HCT116 (cell line): ENCODE measurements at places on chromosomes 1 and 21. TPM values are rescaled to one million over a fixed set of nuclear protein-coding genes. Genes with fewer than 3 reads are reported as not detected.

The RAB3B gene
- total RNA-seq = 15.1 TPM

The GPR89A gene
- 19.5 TPM for total RNA-seq

DNA sequence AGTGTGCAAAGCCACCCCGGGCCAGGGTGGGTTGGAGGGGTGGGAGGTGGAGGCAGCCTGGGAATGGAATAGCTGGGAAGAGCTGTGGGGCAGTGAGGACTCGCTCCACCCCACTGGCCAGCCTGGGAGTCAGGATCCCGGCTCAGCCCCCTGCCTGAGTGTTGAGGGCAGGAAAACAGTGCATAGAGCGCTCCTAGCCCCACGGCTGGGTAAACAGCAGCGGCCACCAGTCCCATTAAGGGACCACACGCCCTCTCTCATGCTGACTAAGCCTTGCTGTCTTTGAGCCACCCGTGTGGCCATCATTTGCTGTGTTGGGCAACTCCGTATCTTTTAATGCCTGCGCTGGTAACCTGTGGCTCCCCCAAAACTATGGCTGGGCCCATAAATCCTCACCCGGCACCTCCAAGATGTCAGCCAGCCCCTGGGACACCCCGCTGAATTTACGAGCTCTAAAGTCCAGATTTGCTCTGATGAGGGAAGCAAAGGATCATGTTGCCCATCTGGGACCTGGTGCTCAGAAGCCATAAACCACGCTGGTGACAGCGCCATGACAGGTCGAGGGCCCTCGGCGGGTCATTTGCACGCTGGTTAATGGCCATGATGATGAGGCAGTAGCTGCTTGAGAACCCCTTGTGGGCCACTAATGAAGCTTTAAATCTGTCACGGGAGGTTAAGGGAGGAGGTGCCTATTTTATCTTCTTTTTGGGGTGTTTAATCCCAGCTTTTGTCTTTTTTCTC is 34.9 kb downstream of the SYF2 start:
- no peak for DNase-seq
- H3K27ac ChIP-seq = no peak overlapping the region

GRCh38 chr1:59062743-59063142 is 234.2 kb upstream of the FGGY start:
- H3K4me1 ChIP-seq = peaks cover 7% of the 10 kb centered on the region
- no peak for DNase-seq
- H3K4me3 ChIP-seq = no peak overlapping the region
- H3K27ac ChIP-seq = no peak overlapping the region
- no peaks in the 10 kb centered on the region for H3K36me3 ChIP-seq

DNA sequence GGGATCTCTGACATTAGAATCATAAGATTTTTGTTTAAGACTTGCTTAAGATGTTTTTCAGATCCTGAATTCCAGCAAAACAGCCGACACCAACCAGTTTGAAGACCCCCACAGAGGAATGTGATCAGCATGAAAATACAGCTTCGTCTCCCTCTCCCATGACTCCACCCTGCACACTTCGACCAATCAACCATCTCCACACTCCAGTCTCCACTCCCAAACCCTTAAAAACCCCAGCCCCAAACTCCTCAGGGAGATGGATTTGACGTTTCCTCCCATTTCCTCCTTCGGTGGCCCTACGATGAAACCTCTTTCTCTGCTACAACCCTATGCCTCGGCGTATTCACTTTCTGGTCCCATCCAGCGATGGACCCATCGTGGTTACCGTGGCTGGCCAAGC is 30.1 kb upstream of the KIF26B start:
- no peak for DNase-seq
- no peaks in the 10 kb centered on the region for H3K27me3 ChIP-seq
- no peaks in the 10 kb centered on the region for H3K4me1 ChIP-seq
- H3K36me3 ChIP-seq = no peaks in the 10 kb centered on the region
- no peak overlapping the region for H3K4me3 ChIP-seq

DNA sequence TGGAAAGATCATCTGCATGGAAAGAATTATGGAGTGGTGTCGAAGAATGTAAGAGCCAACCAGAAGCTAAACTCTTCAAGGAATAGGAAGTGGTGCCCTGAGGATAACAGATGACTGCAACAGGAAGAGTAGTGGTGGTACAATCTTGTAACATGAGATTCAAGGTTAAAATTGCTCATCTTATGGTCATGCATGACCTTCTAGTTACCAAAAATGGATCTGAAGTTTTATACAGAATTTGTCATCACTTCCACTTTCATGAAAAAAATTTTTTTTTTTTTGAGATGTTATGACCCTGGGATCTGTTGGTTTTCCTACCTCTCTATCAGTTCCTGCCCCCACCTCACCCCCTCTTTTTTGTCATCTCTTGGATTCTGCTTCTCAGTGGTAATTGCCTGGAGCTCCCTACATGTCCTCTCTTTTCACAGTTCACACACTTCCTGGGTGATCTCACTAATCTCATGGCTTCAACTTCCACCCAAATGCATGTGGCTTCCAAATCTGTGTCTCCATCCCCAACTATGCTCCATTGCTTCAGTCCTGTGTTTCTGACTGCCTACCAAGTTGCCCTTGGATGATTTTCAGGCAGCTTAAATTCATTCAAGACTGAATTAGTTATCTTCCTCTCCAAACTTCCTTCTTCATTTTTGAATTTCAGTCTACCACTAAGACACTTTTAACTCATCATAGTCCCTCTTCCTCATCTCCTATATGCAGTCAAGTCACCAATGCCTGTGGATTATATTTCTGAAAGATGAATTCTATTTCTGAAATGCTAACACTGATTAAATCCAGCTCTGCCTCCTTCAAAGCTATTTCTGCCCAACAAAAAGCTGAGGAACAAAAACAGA is 48.4 kb downstream of the SLAMF6 start:
- H3K36me3 ChIP-seq = no peaks in the 10 kb centered on the region
- H3K27me3 ChIP-seq = no peaks in the 10 kb centered on the region; the same call in 1 of the 2 replicates
- DNase-seq = no peak
- H3K4me1 ChIP-seq = no peaks in the 10 kb centered on the region
- no peak overlapping the region for H3K4me3 ChIP-seq

The FMO3 gene
- 0.12 TPM for total RNA-seq

The DENND1B gene
- total RNA-seq = 9.6 TPM

GRCh38 chr1:172142324-172142723 is 278.2 kb upstream of the C1orf105 start:
- H3K36me3 ChIP-seq = no peaks in the 10 kb centered on the region
- no peaks in the 10 kb centered on the region for H3K27me3 ChIP-seq
- H3K4me1 ChIP-seq = no peaks in the 10 kb centered on the region
- H3K4me3 ChIP-seq = no peak overlapping the region
- no peak for DNase-seq

DNA sequence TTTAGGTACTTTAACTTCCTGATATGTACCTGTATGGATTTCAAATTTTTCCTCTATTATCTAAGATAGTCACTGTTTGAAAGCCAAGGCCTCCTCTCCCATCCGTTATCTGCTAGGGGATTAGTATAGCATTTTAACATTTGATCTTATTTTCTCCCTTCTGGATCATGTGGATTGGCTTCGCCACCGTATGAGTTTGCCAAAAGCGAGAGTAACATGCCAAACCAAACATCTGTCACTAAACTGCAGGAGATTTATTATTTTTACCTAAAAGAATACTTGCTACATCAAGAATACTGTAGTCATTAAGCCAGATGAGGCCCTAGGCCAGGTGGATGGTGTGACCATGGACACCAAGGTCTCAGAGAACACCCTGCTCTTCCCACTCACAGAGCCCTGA is 28.5 kb upstream of the EEIG2 start:
- H3K36me3 ChIP-seq = no peaks in the 10 kb centered on the region
- H3K27ac ChIP-seq = no peak overlapping the region
- no peaks in the 10 kb centered on the region for H3K4me1 ChIP-seq
- H3K27me3 ChIP-seq = no peaks in the 10 kb centered on the region
- no peak overlapping the region for H3K4me3 ChIP-seq
- DNase-seq = no peak

DNA sequence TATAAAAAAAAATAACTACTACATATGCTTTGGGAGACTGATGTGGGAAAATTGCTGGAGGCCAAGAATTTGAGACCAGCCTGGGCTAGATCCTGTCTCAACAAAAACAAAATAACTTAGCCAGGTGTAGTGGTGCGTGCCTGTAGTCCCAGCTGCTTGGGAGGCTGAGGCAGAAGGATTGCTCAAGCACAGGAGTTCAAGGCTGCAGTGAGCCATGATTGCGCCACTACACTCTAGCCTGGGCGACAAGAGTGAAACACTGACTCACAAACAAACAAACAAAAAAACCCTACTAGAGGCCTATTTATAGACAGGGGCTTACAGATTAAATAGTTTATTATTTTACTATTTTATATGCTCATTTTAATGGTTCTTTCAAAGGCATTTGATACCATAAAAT is 80.0 kb downstream of the LHX4 start:
- no peaks in the 10 kb centered on the region; the same call in 1 of the 2 replicates for H3K36me3 ChIP-seq
- no peak for DNase-seq
- no peak overlapping the region for H3K4me3 ChIP-seq
- peaks cover 8% of the 10 kb centered on the region; the same call in 1 of the 2 replicates for H3K4me1 ChIP-seq
- H3K27me3 ChIP-seq = no peaks in the 10 kb centered on the region

The CPT2 gene
- total RNA-seq = 18.1 TPM

DNA sequence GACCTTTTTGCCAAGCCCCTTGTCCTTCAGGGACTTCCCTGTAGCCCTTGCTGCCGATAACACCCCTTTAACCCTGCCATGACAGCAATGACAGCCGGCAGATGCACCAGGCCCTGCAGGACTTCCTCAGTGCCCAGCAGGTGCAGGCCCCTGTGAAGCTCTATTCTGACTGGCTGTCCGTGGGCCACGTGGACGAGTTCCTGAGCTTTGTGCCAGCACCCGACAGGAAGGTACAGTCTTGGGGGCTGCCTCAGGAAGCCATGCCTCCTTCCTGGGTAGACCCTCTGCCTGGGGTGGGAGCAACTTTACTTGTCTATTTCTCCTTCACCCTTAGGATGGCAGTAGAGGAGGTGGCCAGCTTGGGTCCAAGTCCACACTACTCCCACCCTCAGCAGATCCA is 16.1 kb upstream of the PADI6 start:
- no peak overlapping the region for H3K27ac ChIP-seq
- DNase-seq = no peak
- no peaks in the 10 kb centered on the region for H3K27me3 ChIP-seq
- no peak overlapping the region for H3K4me3 ChIP-seq

GRCh38 chr21:45011426-45011825 is 63.0 kb upstream of the ADARB1 start:
- H3K4me1 ChIP-seq = peaks cover 34% of the 10 kb centered on the region
- no peaks in the 10 kb centered on the region for H3K27me3 ChIP-seq
- no peak overlapping the region for H3K27ac ChIP-seq
- DNase-seq = no peak
- H3K36me3 ChIP-seq = no peaks in the 10 kb centered on the region

The ANGPTL3 gene
- 0.07 TPM for total RNA-seq

DNA sequence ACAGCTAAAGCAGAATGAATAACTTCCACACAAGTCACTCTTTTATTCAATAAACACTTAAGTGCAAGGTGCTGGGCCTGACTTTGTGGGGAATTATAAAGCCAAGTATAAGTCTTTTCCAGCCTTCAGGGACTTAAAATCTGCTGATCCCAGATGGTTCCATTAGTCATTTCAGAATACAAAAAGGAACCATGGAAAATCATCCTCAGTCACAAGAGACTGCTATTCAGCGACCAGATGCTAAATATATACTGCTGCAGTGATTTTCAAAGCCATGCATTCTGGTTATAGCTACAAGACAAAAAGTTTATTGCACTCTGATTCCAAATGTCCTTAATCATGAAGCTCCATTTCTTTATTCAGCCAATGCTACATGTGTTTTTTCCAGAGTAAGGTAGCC is 25.7 kb downstream of the GLMN start:
- H3K27ac ChIP-seq = no peak overlapping the region
- peaks cover 9% of the 10 kb centered on the region for H3K36me3 ChIP-seq
- DNase-seq = no peak
- H3K4me3 ChIP-seq = no peak overlapping the region
- no peaks in the 10 kb centered on the region for H3K27me3 ChIP-seq

The GPR157 gene
- 7.7 TPM for total RNA-seq

- H3K27me3 ChIP-seq = peaks cover 8% of the 10 kb centered on the region; the same call in 1 of the 2 replicates
- H3K4me3 ChIP-seq = no peak overlapping the region
- peaks cover under 1% of the 10 kb centered on the region; the same call in 1 of the 2 replicates for H3K4me1 ChIP-seq
- H3K27ac ChIP-seq = no peak overlapping the region
Measured at GRCh38 chr1:20366463-20367115, 75.9 kb downstream of the VWA5B1 start.

- no peak for DNase-seq
- no peak overlapping the region for H3K4me3 ChIP-seq
- no peaks in the 10 kb centered on the region for H3K27me3 ChIP-seq
Measured at GRCh38 chr1:66058558-66058957, 265.9 kb downstream of the PDE4B start.

GRCh38 chr1:211635597-211636205 is 39.7 kb downstream of the NEK2 start:
- no peak for DNase-seq
- no peak overlapping the region for H3K27ac ChIP-seq
- peaks cover 28% of the 10 kb centered on the region for H3K4me1 ChIP-seq
- H3K27me3 ChIP-seq = no peaks in the 10 kb centered on the region
